ENCODE measurements at places on chromosomes 4 and X.

- no peak for DNase-seq
Measured at GRCh38 chrX:19532709-19533108, 17.4 kb upstream of the MAP3K15 start.

DNA sequence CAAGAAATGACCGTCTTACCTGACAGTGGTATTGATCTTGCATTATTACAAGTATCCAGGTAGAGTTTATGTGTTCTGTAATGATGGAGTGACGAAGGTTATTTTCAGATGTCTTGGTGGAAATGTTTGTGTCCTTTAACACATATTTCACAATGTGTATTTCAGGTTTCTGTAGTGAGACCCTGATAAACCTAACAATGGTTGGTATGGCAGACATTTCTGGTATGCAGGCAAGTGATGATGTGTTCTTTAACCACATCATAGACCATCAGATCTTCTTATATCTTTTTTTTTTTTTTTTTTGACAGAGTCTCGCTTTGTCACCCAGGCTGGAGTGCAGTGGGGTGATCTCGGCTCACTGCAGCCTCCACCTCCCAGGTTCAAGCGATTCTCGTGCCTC lies 14.6 kb upstream of the ATXN3L start:
- no peak for DNase-seq

DNA sequence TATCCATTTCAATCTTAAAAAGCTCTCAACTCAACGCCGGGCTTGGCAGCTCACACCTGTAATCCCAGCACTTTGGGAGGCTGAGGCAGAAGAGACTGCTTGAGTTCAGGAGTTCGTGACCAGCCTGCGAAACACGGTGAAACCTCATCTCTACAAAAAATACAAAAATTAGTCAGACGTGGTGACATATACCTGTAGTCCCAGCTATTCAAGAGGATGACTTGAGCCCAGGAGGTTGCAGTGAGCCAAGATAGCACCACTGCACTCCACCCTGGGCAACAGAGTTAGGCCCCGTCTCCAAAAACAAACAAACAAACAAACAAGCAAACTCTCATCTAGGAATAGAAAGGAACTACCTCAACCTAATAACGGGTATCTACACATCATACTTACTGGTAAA lies 50.8 kb downstream of the PTPN13 start:
- no peak for DNase-seq

DNA sequence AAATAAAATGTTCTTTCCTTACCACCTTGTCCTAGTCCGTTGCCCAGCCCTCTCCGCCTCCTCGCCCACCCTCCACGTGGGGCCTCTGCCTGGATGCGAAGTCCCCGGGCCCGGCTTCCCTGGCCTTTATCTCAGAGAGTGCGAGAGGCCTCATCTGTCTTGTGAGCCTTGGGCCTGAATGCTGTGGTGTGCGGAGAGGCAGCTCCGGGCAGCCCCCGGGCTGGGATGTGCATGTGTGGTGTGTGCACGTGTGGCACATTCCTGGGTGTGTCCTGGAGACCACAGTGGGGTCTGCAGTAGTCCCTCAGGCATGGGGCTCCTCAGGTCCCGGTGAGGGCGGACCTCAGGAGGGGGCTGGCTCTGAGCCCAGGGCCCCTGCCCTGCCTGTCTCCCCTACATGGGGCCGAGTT lies 31.4 kb downstream of the DOK7 start:
- no peak for DNase-seq

GRCh38 chr4:158353541-158354304 lies 143.4 kb downstream of the TMEM144 start:
- no peak for DNase-seq

DNA sequence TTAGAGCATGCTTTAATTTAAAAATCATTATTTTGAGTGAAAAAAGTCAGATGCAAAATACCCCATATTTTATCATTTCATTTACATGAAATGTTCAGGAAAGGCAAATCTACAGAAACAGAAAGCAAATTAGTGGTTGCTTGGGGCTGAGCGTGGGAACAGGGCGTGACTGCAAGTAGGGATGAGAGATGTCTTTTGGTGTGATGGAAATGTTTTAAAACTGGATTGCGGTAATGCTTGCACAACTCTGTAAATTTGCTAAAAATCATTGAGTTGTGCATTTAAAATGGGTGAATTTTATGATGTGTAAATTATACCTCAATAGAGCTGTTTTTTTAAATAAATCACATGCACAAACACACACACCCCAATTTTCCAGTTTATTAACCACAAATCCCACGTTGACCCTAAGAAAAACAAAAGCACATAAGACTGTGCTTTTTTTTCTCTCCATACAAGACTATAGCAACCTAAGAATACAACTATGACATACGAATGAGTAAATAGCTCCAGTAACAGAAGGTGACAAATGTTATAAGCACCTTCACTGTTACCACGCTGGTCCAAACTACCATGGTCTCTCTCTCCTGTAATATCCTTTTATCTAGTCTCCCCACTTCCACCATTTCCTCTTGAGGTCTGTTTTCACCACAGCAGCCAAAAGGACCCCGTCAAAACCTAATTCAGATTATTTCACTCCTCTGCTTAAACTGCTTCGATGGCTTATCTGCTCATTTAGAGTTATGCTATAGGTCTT lies 37.2 kb downstream of the FRMD7 start:
- DNase-seq: peak; percentile 91

DNA sequence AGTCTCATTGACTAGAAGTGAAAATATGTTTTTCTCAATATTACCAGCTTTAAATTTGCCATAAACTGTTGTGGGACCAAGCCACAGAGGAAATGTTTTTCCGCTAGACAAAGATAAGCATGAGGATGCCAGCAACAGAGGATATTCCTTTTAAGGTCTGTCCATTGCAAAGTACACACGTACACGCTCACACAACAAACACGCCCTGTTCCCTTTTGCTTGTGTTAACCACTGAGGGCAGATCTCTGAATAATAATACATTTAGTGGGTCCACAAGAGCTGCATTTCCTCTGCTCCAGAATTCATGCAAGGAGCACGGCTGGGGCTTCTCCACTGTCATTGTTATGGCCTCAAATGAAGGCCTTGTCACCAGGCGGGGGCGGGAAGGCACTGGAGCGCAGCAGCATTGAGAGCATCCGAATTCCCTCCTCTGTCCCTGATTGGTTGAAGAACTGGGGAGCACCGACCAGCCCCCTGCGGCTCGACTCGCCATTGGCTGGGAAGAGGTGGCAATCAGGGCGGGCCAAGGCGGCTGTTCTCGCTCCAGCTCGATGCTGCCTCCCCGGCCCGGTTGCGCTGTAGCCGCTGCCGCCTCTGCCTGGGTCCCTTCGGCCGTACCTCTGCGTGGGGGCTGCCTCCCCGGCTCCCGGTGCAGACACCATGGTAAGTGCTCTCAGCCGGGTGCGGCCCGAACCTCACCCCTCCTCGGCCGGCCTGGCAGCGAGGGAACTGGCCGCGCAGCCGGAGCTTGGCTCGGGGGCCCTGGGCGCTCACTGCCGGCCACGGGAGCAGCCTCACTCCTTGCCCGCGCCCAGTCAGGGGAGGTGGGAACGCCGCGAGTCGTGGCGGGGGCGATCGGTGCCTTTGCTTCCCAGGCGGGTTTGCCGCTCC lies at the start of gene GUCY1B1:
TSS of gene GUCY1B1 (plus strand) at position 541 of the 891 bp plus-strand sequence. CDS start at position 661, 120 bp downstream.
- peak; percentile 92 for DNase-seq

GRCh38 chrX:6856471-6856870 lies 291.0 kb upstream of the STS start:
- DNase-seq: no peak

DNA sequence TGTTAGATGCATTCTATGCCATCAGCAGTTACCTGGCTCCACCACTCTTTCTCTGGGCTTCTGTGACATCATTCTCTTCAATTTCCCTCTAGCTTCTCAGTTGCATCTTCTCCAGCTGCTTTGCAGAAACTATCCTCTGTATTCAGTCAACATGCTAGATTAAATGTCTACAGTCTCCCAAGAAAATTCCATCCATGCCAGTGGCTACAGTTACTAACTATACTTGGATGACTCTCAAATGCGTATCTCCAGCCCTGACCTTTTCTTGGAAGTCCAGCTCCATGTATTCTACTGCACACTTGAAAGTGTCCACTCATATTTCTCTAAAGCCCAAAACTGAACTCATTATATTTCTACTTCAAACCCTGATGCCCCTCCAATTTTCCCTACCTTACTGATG lies 232.3 kb upstream of the TENM3 start:
- no peak for DNase-seq

GRCh38 chr4:128347930-128348660 lies 60.5 kb upstream of the PGRMC2 start:
- DNase-seq: no peak

DNA sequence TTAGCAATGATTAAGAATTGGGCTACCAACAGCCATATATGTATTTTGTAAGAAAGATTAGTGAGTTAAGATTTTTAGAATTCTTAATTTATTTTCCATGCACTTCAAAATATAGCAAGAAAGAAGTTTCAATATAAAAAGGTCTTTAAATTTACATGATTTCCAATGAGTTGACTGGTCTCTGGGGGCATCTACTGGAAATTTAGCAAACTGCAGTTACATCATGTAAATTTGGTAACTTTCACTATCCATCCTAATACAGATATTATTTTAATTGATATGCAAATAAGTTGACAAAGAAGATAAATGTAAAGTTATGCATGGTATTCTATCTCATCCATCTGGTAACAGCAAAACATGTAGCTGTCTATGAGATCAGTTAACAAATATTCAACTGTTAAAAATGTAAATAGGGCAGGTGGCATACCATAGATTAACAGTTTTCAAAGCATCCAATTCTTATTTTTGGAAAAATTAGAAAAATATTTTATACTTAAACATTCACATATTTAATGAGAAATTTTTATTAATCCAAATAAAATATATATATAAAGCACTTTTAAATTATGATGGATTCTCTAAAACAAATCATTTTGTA lies 29.1 kb downstream of the TTC29 start:
- peak; percentile 44 for DNase-seq

DNA sequence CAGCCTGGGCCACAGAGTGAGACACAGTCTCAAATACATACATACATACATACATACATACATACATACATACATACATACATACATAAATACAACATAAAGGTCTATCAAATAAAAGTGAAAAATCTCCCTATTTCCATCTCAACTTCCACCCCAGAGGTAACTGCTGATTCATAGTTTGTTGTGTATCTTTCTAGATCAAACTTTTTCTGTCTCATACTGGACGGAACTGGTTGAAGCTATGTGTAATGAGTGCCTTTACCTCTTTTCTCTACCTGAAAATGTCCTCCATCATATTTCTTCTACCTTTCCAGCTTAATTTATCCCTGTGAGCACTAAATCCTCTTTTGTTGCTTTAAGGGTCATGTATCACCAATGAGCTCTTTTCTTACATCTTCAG lies 102.5 kb downstream of the HDAC8 start:
- no peak for DNase-seq

DNA sequence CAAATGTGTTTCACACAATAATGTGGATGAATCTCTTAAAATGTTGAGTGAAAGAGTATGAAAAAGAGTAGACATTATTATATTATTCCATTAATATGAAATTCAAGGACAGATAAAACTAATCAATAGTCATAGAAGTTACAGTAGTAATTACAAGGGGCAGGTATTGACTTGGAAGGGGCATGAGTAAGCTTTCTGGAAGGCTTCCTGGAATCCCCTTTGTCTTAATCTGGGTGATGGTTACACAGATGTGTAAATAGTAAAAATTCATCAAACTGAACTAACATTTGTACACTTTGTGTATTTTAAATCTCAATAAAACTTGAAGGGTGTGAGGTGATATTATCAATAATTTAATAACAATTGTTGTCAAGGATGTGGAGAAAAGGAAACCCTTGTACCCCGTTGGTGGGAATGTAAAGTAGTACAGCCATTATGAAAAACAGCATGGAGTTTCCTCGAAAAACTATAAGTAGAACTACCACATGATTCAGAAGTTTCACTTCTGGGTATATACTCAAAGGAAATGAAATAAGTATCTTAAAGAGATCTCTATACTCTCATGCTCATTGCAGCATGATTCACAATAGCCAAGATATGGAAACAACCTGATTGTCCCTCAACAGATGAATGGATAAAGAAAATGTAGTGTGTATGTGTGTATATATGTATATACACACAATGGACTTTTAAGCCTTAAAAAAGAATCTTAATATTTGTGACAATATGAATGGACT lies 96.9 kb upstream of the MID1IP1 start:
- DNase-seq: peak; percentile 64

- DNase-seq: no peak
Measured at GRCh38 chr4:3471886-3472285, 8.8 kb downstream of the DOK7 start.
